ENCODE measurements at places on chromosomes 7 and 10.

DNA sequence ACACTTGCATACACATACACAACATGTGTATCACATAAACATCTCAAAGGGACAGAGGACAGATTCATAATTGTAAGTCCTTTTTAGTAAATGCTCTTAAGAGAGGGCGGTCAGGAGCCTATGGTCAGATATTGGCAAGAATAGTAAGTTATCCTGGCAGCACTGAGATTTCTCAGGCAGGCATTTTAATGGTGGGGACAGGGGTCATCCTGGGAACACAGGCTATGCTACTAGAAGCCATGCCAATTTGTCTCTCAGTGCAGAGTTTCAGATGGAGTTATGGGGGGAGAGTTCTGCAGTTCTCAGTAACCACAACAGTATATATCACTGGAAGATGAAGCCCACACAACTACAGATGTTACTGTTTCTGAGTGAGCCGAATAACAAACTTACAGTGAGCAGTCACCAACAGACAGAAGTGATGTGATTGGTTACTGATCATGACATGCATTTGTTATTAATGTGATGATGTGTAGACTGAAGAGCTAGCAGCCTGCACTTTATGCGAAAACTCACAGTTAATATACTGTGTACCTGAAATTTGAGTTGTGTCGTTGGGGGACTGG lies 16.4 kb downstream of the ZNF487 start:
- no peak for DNase-seq

- no peak for DNase-seq
These were observed 9.6 kb upstream of the ELN start for GRCh38 chr7:74018246-74018895.

GRCh38 chr10:83166344-83166743 lies 973.0 kb upstream of the GHITM start:
- no peak for DNase-seq

- DNase-seq = no peak
These were observed 234.5 kb upstream of the MEOX2 start for GRCh38 chr7:15920953-15921352.

GRCh38 chr10:126387041-126387921 lies 996 bp downstream of the ADAM12 start:
- peak; percentile 4 for DNase-seq

DNA sequence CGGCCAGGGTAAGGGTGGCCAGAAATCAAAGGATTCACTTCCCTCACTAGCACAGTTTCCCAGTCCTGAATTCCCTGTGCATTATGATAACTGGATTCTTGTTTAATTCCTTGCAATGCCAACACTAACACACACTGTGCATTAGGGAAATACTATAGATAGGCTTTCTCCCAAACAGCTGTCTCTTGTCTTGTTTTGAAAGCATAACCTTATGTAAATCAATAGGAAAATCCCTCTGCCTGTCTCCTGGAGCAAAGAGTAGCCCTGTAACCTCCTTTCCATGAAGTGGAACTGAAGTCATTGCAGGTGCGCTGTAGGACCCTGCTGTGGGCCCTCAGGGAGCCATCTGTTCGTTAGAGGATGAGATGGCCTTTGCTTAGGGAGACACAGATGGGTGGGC lies 82.8 kb upstream of the FAM171A1 start:
- no peak for DNase-seq

DNA sequence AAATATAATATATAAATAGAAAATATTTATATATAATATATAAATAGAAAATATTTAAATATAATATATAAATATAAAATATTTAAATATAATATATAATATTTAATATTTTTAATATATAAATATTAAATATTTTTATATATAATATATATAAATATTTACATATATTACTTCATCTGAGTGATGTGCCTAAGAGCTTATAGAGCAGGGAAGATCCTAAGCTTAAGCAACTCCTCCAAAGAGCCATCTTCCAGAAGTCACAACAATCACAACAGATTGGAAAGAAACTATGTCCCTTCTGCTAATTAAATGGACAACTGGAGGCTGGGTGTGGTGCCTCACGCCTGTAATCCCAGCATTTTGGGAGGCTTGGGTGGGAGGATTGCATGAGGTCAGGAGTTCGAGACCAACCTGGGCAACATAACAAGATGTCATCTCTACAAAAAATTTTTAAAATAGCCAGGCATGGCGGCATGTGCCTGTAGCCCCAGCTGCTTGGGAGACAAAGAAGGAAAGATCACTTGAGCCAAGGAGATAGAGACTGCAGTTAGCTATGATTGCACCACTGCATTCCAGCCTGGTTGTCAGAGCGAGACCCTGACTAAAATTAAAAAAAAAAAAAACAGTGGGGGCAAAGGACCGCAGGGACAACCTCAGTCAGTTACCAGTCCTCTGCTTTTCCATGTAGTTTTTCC lies 198.7 kb downstream of the SKIDA1 start:
- no peak for DNase-seq
